ENCODE measurements at places on chromosomes 12 and 14.

- peak; percentile 82 for DNase-seq
Observed at GRCh38 chr14:78758333-78758732, 588.2 kb downstream of the NRXN3 start.

GRCh38 chr12:120668091-120668867, 18.7 kb upstream of the MLEC start:
- no peak for DNase-seq

- DNase-seq = peak; percentile 60
Observed at GRCh38 chr14:69711881-69712560, 54.9 kb upstream of the SRSF5 start.

- DNase-seq = no peak
Observed at GRCh38 chr14:99216191-99216590, 55.8 kb downstream of the BCL11B start.

DNA sequence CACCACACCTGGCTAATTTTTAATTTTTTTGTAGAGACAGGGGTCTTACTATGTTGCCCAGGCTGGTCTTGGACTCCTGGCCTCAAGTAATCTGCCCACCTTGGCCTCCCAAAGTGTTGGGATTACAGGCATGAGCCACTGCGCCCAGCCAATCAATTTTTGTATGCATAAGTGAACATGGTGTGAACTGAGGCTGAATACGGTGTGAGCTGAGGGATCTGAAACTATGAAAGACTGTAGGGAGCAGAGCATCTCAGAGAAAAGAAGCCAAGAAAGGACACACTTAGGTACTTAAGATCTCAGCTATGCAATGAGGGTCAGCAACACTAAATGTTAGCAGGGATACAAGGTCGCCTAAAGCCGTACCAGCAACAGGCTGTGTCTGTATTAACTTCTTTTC, 54.1 kb downstream of the KSR2 start:
- no peak for DNase-seq

DNA sequence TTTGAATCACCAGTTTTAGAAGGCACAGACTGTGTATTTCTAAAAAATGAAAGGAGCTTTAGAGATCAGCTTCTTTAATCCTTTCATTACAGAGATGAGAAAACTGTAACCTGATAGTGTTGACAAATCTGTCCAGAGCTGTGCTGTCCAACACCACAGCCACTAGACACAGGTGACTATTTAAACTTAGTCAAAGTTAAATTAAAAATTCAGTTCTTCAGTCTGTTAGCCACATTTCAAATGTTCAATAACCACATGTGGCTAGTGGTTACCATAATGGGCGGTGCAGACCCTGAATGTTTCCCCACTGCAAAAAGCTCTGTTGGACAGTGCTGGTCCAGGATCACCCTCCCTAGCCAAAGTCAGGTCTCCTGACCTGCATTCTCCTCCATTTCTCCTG, 21.6 kb downstream of the DAD1 start:
- no peak for DNase-seq
